ENCODE measurements at places on chromosomes 13 and 19. TPM values are rescaled to one million over a fixed set of nuclear protein-coding genes. Genes with fewer than 3 reads are reported as not detected.

- no peak for DNase-seq
Observed at GRCh38 chr13:68984688-68985319, 1122.8 kb upstream of the ATXN8OS start.

FPR1 gene
- 5.6 TPM for total RNA-seq

PSG6 gene
- total RNA-seq = not detected

GRCh38 chr19:35059006-35059798 lies 17.7 kb downstream of the HPN start:
- DNase-seq = no peak

DNA sequence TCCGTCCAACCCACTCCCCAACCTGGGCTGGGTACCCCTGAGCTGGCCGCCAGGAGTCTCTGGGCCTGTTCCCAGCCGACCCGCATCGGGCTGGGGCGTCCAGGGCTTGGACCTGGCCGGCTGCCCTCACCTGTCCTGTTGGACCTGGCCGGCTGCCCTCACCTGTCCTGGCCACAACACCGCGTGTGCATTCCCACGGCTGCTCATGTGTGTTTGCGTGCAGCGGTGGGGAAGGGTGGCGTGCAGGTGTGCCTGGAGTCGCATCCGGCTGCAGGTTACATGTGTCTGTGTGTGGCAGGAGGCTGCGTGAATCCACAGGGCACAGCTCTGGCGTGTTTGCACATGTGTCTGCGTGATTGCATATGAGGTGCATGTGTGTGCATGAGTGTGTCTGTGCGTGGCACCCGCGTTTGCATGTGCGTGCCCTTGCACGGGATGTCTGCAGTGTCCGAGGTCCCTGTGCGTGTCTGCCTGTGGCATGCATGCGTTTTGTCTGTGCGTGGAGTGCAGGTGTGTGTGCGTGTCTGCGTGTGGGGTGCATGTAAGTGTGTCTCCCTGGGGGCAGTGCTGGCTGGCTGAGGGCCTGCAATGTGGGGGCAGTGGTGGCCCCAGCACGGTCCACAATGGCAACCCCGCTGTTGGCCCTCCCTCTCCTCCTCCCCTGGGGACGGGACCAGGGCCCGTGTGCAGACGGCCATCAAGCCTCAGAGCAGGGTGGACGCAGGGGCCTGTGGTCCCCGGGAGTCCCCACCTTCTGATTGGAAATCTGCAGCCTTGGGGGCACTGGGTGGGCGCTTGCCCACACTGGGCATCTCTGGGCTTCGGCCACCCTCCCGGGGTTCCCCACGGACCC lies 3.4 kb downstream of the EFNA2 start:
- DNase-seq = no peak

DNA sequence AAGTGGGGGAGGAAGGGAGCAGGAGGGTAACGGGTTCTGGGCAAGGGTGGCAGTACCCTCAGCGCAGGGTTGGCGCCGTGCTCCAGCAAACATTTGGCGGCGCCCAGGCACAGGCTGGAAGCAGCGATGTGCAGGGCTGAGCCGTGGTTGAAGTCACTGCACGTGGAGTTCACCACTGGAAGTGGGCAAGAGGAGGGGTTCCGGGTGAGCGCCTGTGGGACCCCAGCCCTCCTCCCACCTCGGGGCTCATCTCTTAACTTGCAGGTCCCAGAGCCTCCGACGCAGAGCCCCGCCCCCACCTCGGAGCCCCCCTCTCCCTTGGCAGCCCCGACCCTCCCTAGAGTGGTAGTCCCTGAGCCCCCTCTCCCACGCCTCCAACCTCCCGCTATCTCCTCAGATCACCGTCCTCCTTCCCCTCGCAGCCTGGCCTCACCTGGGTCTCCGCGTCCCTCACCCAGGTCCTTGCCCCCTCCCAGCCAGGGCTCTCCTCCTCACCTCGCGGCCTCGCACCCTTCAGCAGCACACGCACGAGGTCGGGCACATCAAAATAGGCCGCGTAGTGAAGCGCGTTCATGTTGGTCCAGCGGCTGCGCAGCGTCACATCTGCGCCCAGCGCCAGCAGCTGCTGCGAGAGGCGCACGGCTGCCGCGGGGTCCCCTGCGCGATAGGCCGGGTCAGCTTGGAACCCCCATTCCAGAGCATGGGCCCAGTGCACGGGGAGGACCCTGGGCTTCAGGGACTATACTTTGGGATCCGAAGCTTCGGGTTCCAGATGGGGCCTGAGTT lies 6.4 kb downstream of the CLIP3 start:
- no peak for DNase-seq

ELL gene
- 44.4 TPM for total RNA-seq

DNA sequence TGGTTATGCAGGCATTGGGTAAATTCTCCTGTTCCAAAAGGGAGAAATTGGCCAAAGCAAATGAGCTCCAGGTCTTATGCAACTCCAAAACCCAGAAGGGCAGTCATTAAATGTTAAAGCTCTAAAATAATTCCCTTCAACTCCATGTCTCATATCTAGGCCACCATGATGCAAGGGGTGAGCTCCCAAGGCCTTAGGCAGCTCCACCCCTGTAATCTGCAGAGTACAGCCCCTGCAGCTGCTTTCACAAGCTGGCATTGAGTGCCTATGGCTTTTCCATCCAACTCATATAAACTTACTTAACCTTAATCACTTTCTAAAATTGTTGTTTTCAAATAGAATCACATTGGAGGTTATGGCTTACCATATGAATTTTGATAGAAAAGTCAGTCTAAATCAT lies 44.7 kb upstream of the ZNF429 start:
- no peak for DNase-seq

DNA sequence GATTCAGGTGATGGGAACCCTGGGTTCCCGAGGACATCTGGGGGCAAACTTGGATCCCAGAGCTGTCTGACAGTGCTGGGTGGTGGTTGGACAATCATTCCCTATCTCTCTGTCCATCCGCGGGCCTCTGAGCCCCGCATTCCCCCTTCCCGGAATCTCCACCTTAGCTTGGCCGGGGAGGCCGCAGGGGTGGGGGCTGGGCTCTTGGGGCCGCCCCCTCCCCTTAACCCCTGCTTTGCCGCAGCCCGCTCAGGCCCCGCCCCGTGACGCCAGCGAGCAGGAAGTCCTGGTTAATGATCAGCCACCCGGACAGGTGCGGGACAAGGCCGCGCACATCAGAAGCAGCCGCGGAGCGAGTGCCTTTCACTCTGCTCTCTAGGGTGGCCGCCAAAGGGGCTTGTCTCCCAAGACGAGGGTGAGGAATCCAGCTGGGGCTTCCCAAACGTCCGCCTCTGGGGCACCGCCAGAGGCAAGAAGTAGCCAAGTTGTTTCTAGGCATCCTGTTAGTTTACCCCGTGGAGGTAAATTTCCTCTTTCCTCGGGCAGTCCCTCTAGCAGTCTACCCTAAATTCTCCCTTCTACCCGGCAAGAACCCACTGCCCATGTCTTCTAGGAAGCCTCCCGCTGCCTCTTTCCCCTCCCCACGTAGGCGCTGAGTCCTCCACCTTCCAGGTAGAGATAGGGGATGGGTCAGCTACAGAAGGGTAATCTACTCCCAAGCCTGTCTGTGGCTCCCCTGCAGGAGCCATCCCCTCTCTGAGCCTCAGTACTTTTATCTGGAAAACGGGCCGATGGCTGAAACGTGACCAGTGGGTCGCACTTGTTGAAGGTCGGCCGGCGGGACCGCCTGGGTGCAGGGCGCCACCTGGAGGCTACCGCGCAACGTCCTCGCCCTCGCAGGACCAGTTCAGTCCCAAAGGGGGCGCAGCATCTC lies 3.0 kb downstream of the IRF2BP1 start:
- peak; percentile 80 for DNase-seq

RNF17 gene
- total RNA-seq = not detected

DNA sequence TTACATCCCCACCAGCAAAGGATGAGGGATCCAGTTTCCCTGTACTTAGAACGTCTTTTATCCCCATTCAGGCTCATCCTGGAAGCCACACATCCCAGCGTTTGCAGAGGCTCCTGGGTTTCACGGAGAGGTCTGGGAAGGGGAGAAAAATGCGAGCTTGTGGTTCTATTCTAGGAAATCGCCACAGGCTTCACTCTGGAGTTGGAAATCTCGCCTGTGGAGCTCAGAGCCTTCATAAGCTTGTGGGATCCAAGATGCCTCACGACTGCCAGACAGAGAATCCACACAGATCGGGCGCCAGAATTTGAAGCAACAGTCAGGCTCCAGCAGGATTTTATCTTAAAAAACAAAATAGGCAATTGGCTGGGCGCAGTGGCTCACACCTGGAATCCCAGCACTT lies 157.9 kb downstream of the PTPRS start:
- DNase-seq = no peak
